Left hindlimb (tissue), 1 donor: ENCODE measurements at places on chromosomes 7 and 10.
A peak's percentile ranks its signal among the peaks of the same experiment; 100 is the strongest.

DNA sequence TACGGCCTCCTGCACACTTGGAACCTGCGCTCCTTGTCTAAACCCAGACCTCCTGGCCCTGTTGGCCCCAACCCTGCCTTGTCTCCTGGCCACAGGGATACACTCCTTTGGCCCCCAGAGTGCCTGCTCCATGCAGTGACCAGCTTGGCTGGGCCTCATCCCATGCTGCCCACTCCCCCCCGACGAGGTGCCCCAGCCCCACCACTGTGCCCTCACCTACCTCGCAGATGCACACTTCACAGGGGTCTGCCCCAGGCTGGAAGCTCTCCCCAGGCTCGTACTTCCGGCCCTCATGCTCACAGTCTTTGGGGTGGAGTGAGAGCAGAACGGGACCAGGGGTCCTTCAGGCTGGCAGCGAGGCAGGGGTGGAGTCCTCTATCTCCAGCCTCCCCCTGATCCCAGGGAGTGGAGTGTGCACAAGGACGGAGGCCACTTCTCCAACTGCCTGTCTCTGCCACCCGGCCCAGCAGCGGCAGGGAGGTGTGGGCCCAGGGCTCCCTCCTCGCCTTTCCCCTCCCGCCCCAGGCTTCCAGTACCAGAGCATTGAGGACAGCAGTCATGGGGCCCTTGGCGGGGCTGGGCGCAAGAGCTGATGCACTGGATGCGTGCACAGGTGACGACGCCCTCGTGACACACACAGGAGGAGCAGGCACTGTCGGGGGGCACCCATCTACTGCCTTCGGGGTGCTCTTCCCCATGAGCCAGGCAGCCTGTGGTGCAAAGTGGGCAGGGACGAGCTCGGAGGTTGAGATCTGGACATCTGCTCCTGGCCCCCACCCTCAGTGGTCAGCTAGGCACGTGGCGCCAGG lies 22.1 kb downstream of the ATP6V1F start:
- peak; percentile 28 for DNase-seq

DNA sequence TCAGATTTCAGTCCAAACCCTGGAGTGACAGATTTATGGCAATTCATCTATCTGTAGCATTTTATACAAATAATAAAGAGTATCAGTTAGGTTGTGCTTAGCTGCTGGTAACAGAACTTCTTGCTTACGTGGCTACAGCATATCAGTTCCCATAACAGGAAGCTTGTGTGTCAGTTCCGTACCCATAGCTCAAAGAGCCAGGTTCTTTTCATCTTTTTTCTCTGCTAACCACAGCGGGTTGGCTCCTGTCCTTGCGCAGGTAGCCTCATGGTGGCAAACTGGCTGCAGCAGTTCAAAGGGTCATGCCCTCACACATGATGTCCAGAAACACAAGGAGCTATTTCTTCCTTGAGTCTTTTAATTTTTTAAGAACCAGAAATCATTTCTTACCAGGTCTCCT lies 1041.8 kb downstream of the GATA3 start:
- DNase-seq = no peak

- DNase-seq = no peak
Observed at GRCh38 chr10:133458021-133458709, 4.4 kb downstream of the SCART1 start.

DNA sequence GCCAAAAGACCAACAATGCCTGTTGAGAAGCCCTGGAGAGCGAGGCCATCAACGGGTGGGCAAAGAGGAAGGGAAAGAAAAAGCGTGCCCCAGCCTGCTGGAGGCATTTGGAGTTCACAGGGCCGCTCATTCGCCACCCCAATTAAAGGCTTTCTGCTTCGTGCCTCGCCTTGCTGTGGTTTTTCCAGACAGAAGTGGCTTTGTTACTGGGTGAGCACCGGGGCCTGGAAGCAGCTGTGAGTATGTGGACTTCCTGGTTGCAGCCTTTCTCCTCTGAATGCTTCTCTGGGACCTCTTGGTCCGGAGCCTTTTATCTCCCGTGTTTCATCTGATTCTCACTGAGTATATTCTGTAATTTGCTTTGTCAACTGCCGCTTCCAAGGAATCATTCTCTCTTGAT lies 118.1 kb upstream of the EGR2 start:
- peak; percentile 37 for DNase-seq

- no peak for DNase-seq
Observed at GRCh38 chr10:33547976-33548375, 213.5 kb upstream of the NRP1 start.

DNA sequence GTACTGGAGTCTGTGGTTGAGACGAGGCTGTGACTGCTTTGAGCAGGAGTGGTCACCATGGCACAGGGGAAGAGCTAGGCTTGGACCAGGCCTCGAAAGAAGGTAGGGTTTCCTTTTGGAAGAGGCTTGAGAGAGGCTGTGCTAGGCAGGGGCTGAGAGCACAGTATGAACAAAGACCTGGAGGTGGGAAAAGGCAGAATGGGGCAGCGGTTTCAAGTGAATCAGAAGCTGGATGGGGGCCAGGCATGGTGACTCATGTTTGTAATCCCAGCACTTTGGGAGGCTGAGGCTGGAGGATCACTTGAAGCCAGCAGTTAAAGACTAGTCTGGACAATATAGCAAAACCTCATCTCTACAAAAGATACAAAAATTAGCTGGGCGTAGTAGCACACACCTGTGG lies 65.9 kb downstream of the CLIP2 start:
- no peak for DNase-seq

GRCh38 chr7:67807826-67808225 lies 811.2 kb downstream of the TYW1 start:
- no peak for DNase-seq
